ENCODE measurements at places on chromosomes 3 and 15.

DNA sequence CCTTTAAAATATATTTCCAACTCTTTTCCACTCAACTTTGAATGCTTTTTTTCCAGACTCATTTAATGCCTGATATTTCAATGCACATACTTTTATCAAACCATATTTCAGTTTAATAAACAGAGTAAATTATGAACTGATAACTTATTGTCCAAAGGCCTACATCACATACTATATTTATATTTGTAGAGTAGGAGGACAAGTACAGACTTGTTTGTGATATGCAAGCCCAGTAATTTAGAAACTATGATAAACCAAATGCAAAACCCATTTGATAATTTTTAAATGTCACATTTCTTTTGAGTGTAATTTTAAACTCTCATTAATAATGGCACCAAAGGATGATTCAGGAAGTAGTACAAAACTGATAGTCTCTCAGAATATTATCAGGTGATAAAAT, 3.3 kb downstream of the RFX7 start:
- DNase-seq, result no peak

GRCh38 chr15:50353251-50353974, 1.6 kb downstream of the GABPB1 start:
- no peak for DNase-seq

DNA sequence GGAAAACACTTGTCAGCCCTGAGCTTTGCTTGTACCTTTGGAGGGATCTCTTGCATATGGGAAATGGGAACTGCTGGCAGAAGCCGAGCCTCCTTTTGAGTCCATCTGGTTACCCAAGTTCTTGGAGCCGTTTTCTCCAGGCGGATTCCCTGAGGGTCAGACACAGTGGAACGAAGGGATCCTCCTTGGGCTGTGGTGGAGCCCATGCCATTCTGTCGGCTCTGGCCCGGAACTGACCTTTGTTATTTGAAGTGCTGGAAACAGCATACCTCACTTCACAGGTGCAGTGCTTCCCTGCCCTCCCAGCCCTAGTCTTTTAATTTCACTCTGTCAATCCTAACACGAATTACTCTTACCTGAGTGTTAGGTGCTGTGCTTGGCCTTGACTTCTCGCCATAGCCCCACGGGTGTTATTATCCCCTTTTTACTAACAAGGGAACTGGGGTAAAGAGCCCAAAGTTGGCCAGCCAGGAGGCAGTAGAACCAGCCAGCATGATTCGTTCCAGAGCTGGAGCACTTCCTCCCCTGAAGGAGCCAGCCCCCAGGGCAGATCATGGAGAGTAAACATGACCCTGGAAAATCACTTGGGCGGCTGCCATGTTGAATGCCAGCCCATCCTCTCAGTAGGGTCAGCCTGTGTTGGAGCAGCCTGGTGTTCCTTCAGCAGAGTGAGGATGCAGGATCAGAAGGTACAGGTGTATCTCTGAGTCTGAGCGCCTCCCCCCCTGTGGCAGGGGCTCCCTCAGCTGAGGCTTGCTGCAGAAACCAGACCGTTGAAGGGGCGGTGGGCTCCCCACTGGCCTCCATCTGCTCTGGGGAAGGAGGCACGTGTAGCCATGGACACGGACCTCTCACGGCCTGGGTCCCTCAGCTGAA, 143.2 kb downstream of the DNAJB8 start:
- no peak for DNase-seq

GRCh38 chr3:188259596-188259995, 105.6 kb downstream of the LPP start:
- DNase-seq, result no peak

GRCh38 chr3:64213962-64214379, 11.3 kb downstream of the PRICKLE2 start:
- no peak for DNase-seq

GRCh38 chr15:92886815-92887214, 13.3 kb upstream of the CHD2 start:
- DNase-seq, result no peak

DNA sequence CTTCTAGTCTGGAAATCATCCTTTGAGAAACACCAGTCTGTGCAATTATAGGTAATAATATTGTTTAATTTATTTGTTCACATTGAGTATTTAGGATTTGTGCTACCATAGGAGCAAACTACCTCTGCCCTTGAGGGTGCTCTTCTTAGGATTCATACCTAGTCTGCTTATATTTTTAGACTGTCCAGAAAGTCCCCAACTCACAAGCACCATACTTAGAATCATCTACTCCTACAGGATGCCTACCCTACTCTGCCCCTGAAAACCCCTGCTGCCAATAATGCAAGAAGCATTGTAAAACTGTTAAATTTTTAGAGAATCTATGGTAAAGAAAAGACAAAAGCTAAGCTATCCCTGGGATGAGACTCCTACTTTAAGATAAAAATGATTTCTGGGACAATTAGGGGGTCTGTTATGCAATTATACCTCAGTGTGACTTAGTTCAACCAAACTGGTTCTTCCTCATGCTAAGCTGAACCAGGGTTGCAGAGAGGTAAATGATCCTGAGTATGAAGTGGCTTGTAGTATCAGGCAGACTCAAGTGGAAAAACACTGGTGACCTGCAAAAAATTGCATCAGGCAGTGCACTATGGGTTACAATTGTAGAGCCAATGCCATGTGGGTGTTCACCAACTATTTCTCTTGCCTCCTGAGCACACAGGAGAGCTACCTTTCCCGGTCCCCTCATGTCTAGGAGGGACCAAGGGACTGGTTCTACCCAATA, 133.3 kb downstream of the TNIK start:
- DNase-seq, result no peak

GRCh38 chr3:195159814-195160165, 111.2 kb downstream of the XXYLT1 start:
- DNase-seq, result no peak

DNA sequence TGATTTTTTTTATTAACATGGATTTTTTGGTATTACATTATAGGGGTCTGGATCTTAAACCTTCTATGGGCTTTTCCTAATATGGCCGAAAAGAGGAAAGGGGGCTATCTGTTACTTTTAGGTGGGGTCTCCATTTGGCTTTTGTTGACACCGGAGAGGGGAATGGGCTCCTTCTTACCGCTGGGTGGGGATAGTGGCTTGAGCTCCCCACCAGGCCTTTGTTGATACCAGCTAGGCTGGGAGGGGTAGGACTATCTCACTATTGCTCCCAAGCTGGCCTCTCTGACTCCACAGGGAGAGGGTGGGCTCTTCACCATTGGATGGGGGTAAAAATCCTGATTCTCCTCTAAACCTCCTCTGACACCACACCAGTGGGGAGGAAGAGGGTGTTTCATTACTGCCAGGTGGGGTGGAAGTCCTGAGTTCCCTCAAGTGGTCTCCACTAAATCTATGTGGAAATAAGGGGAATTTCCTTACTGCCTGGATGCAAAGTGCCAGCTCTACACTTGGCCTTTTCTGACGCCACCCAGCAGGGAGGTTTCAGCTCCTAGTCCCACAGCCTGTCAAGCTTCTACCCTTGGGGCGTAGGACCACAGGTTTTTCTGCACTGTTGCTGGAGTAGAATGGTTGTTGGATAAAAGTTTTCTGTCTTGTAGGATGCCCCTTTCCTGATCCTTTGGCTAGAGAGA, 572.3 kb downstream of the MAGI1 start:
- no peak for DNase-seq

All from HuH-7 (cell line).